AG09309 (cell line): ENCODE measurements at places on chromosomes 6 and 20.

DNA sequence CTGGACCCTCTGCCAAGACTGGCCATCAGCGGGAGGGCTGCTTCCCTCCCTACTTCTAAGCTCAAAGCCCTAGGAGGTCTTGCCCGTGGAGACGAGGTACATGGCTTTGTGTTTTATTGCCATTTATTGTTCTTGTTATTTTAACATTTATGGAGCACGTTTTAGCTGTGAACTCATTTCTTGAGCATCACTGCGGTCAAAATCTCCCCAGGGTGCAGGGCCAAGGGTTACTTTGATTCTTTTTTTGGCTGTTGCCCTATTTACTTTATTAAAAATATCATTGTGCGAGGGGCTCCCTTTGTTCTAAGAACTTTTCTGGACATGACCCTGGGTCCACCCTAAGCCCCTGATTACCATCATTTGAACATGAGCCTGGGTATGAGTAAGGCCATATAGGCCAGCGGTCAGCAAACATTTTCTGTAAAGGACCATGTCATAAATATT lies 51.6 kb downstream of the EYA2 start:
- DNase-seq, result no peak

DNA sequence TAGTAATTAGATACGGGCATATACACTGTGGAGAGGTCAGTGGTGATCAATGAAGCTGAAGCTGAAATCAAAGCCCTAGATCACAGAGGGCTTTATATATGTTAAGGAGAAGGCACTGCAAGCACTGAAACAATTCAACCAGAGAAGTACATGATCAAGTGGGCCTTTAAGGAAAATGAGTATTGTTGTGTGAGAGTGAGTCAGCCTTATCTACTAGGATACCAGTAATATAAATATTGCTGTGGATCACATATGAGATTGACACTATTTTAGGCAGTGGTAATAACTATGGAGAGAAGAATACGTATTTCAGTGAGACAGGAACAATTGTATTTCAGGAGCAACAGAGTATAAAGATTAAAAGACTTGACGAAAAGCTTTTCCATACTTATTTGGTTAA lies 1172.2 kb upstream of the GJE1 start:
- DNase-seq, result no peak

- DNase-seq, result no peak
These were observed 669.6 kb upstream of the NRSN1 start for GRCh38 chr6:23456396-23456795.

DNA sequence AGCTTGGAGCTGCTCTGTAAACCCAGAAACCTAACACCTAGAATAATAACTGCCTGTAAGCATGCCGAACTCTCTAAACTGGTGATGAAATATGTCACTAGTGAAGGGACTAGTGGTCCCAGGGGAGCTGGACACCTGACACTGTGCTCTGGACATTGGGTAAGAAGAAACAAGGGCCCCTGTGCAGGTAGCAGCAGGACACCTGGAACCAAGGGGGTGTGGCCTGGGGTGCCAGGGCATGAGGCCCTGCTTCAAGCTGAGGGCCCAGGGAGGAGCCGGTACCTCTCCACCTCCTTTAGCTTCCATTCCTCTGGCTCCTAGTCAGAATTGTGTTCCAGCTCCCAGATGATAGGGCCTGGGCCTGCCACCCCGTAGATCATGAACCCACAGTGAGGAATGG lies 263.2 kb downstream of the OGFRL1 start:
- DNase-seq, result no peak

- no peak for DNase-seq
These were observed 161.5 kb downstream of the PACRG start for GRCh38 chr6:162889303-162889702.

DNA sequence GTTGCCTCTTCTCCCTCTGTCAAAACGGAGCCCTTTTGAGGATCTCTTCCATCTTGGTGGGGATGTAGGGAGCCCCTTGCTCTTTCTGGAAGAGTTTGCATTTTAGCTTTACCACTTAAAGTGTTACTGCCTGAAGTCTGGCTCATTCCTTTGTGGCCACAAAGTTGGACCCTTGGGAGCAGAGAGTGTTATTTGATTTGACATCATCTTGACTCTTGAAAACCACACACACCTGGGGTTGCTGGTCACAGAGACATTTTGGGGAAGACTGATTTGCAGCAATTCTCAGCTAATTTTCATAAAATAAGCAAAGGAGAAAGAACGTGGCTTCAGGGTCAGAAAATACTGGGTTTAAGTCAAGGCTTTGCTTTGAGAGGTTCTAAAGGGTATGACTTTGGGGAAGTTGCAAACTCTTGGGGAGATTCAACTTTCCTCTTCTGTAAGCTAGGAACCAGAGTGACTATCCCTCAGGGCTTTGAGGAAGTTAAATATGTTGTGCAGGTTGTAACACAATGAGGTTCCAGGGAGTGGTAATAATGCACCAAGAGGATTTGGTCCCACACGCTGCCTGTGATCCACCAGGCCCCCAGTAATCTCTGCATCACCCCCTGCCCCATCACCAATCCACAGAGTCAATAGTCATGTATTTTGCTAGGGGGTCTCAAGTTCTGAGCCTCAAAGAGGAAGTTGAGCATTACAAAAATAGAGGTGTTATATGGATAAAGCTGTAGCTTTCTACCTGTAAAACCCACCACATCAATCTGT lies 141.6 kb upstream of the SLC24A3 start:
- no peak for DNase-seq
